Fibroblast of gingiva (primary cell): ENCODE measurements at places on chromosomes 6 and 20.

- no peak for DNase-seq
Measured at GRCh38 chr6:109420751-109421150, 19.7 kb downstream of the PPIL6 start.

DNA sequence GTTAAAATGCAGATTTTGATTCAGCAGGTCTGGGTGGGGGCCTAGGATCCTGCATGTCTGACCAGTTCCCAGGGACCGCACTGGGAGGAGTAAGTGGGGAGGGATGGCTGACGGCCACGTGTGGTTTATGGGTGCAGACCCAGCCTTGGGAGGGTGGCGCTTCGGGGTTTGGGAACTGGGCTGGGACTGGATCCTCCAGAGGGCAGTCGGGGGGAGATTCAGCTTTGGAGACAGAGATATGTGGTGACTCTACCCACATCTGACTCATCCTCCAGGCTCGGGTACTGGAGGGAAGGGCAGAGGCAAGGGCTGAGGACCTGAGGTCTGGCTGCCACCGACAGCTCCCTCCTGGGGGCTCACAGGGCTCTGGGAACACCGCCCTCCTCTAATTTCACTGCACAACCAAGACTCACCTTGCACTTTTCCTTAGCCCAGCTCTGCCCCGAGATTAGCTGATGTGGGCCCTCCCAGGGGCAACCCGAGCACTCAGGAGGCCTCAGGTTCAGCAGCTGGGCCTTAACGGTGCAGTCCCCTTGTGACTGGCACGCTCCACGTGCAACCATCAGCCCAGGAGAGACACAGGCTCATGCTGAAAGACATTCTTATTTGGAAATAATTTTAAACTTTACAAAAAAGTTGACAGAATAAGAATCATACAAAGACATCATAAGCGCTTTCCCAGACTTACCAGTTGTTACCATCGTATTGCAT is 172.8 kb upstream of the PMEPA1 start:
- peak; percentile 11 for DNase-seq

GRCh38 chr6:36735110-36736071 is 37.8 kb downstream of the RAB44 start:
- DNase-seq: peak; percentile 89

DNA sequence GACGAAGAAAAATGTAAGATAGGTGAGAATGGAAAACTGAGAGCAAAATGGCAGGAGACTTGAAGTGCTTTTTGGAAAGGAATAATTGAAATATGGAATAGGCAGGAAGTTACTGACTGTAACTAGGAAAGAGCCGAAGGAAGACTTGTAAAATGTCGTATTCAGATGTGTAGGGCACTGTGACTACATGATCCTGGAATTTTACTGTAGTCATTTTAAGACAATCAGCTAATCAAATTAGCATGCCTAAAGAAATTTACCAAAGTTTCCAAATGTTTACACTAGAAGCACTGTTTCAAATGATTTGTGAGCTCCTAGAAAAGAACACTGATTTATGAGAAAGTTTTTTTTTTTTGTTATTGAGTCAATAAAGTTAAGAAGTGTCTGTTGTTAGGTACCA is 21.2 kb upstream of the ADIG start:
- DNase-seq: no peak
